ENCODE measurements at places on chromosomes 11 and 22.

DNA sequence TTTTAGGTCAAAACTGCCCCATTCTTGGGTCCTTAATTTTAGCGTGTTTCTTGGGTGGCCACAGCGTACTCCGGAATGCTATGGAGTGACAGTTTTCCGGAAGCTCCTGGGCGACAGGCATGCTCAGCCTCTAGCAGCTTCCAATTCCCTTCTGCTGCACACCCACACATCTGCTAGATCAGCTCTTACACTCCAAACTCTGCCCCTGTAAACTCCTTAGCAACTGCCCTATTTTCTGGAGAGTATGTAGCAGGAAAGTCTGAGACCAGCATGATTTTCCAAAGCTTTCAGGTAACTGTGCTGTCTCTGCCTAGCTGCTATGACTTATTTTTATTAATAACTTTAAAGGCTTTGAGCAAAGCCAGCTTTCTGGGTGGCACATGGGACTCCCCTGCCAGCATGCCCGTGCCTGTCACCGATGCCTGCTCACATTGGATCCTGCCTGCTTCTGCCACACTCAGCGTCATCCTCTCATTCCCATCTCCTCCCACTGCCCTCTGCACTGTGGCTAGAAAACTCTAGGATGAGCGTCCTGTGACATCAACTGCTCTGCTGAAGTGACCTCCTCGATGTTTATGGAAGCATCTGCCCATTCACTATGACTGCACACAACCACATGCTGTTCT, 17.3 kb downstream of the TOLLIP start:
- DNase-seq = no peak

DNA sequence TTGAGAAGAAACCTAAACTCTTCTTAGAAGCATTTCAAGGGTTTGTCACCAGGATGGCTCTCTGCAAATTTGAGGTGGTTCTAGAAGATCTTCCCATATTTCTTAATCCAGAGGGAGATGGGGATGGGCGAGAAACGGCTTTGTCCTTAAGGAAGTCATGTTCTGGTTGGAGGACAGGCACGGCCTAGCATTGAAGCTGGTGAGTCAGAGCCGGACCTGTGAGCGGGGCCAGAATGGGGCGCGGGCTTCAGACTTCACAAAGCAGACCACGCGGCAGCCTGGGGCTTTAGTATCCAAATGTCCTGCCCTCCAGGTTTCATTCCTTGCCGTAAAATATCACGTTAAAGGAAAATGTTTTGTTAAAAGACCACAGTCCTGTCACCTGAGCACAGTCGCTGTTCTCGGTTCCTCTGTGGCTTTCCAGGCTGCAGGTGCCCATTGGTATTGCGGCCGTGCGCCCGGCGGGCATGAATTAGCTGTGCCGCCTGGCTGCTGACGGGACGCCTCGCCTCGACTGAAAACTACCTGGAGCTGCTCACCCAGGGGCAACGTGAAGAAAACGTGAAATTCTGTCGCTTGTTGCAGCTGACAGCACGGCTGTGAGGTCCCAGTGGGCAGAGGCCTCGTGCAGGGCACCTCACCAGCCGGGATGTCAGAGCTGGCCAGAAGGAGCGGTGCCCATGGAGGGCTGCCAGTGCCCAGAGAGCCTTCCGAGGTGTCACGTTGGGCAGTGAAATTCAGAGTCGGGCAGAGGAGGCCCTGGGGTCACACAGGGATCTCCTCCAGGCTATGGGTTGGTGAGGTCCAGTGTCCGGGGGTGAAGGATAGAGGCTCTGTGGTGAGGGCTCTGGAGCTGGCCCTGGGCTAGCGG, 59.0 kb downstream of the LRP5 start:
- DNase-seq = no peak

- no peak for DNase-seq
Observed at GRCh38 chr11:62435846-62436660, 17.2 kb downstream of the SCGB1A1 start.

GRCh38 chr22:49345896-49346295, 481.8 kb downstream of the BRD1 start:
- DNase-seq = no peak

- no peak for DNase-seq
Observed at GRCh38 chr11:6583584-6583983, 19.8 kb downstream of the RRP8 start.
